GM19239 (cell line): ENCODE measurements at places on chromosomes 5 and 9.

- peak; percentile 58 for DNase-seq
These were observed 211.5 kb downstream of the SEC61B start for GRCh38 chr9:99433555-99433954.

- DNase-seq = no peak
These were observed 288.8 kb downstream of the ARL15 start for GRCh38 chr5:54021431-54022164.

DNA sequence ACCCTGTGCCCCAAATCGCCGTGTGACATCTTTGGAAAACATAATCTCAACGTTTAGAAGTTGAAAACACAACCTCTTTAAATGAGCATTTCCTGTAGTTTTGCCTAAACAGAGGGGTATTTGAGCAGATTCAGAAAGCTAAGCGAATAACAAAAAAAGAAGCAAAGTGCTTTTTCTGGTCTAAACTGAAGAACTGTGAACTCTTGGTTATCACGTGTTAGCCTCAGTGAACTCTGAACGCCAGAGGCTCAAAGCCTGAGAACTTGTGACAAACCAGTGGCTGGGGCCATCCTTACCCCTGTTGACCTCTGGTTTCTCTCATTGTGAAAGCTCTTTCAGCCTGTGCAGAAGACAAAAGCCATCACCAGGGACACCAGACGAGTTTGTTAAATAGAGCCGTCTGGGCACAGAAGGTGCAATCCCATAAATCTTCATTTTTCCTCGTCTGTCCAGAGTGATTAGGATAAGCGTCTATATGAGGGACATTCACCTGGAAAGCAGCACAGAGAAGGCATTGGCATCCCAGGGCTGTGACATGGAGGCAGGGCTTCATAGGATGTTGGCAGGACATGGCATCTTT, 61.4 kb upstream of the ICE1 start:
- DNase-seq = no peak

DNA sequence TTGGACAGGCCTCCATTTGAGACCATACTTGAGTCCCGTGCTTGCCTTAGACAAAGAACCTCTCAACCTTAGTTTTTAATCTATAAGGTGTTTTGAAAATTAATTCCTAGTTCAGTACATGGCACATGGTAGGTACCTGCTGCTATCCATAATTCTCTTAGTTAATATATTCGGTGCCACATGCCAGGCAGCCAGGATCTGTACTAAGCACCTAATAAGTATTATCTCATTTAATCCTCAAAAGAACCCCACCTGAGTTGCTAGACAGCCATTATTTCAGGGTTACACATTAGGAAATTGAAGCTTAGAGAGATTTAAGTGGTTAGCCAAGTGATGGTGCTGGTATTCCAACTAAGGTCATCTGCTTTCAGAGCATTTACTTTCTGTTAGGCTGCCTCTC, 29.9 kb downstream of the NSD1 start:
- DNase-seq = no peak

DNA sequence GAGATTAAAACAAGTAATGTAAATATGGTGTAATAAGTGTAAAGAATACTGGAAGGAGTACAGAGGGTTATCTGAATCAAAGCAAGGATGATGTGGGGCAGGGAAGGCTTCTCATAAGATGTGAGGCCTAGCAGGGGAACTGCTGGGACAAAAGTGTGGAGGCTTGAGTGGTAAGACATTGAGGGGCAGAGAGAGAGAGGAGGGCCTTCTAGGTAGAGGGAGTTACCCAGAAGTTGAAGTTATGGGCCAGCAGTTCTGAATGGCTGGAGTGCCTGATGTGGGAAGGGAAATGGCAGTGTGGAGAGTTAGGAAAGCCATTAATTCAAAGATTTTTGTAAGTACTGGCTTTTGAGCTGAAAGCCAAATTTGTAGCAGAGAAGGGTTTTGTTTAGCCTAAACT, 36.8 kb downstream of the CPEB4 start:
- DNase-seq = no peak

DNA sequence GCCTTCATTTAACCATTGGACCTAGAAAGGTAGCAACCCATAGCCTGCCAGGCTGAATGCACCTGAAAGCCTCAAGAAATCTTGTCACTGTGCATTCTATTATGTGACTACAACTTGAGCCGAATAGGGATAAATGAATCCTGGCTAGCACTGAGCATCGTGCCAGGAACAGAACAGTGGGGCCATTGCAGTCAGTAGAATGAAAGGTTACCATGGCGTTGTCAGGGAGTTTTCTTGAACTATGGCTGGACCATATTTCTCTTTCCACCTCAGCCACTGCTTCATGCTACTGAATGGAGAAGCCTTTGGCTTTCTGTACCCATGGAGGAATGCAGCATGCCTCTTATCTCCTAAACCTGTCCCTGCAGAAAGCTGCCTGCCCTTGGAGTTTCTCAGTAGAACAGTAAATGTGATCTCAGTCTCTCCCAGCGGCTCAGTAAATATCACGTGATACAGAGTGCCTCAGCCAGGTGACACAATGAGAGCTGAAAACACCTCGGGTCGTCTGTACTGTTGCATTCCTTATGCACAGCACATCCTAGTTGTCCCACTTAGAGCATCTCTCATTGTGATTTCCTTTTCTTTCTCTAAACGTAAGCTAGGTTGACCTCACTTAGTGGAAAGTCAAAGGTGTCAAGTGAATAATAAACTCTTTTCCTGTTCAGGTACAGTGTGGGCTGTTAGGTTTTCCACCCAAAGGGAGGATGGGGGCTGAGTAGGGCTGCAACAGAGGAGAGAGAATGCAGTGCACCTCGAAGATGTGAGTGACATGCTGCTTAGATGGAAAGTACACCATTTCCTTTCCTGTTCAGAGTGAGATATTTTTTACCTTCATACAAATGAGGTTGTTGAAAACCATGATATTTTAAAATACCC, 115.3 kb downstream of the MACIR start:
- DNase-seq = no peak

DNA sequence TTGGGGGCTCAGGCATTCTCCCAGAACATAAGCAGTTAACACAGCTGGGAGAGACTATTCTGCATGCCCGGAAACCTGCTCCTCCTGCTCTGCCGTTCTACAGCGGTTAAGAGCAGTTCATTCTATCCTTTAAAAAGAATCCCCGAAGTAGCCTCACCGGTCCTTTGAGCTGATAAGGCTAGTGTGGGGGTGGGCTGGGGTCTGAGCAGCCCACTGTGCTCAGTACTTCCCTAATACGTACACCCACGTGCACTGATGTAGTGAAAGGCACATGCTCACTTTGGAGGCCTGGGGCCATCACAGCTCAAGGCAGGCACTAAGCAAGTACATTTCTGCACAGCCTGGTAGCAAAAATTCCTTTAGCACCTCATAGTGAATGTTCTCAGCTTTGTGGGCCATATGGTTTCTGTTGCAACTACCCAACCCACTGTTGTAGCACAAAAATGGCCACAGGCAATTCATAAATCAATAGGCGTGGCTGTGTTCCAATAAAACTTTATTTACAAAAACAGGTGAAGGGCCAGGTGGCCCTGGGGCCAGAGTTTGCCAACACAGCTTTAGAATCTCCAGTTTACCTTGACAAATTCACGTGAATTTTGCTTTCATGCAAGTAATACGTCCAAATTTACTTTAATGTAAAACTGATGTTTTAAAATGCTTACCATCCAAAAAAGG, 136.4 kb downstream of the ZNF354C start:
- DNase-seq = no peak

- DNase-seq = peak; percentile 62
These were observed 105.4 kb upstream of the FER start for GRCh38 chr5:108642170-108642906.

GRCh38 chr5:179820127-179820482, 600 bp upstream of the SQSTM1 start:
- no peak for DNase-seq

GRCh38 chr9:137955586-137955985, 78.0 kb downstream of the CACNA1B start:
- DNase-seq = no peak
